ENCODE measurements at places on chromosomes 11 and 22.

- DNase-seq, result no peak
Measured at GRCh38 chr11:8679006-8679405, 3.5 kb downstream of the TRIM66 start.

DNA sequence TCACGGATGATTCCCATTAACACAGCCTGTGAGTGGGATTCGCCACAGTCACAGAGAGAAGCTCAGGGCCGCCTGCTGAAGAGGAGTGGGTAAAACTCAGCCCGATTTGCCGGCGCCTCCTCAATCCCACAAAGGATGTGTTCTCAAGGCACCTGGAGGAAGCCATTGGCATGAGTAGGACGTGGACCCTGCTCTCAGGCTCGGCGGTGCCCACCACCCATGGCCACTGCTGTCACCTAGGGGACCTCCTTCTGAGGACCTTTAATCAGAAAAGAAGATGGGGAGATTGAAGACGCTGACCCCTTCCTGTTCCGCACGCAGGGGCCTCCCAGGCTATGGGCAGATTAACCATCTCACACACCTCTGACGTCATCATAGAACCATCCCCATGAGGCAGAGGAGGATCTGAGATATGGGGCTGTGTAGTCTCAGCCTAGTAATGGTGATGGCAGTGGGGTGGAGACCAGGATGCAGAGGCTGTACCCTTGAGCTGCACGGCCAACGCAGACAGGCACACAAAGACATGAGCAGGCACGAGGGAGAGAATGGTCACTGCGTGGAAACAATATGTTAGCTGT is 571.8 kb downstream of the BRD1 start:
- no peak for DNase-seq

GRCh38 chr11:105202844-105203548 is 63.4 kb upstream of the CARD18 start:
- DNase-seq, result no peak

DNA sequence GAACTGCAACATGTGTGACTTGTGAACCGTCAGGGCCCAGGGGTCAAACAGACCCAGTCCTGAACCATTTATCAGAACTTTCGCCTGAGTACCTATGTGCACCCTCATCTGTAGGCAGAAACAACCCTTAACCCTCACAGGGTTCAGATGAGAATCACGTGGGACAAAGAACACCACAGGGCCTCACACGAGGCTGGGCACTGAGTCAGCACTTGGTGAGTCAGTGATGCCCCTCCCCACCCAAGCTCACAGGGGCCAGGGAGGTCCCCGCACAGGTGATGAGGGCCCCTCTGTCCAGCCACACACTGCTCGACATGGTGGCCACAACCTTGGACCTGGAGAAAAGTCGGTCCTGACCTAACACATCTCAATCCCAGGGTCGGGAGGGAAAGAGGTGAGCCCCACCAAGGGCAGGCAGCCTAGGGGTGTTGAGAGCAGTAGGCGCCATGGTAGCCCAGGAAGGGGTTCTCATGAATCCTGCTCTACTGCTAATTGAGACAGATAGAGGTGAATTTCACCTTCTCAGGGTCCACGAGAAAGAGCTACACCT is 176.4 kb downstream of the SHANK2 start:
- DNase-seq, result no peak

- peak; percentile 12 for DNase-seq
Measured at GRCh38 chr11:17734418-17734911, at the start of gene KCNC1. Gene KCNC1 (plus strand): TSS chr11:17734781. CDS start chr11:17736003, 1,222 bp downstream.

DNA sequence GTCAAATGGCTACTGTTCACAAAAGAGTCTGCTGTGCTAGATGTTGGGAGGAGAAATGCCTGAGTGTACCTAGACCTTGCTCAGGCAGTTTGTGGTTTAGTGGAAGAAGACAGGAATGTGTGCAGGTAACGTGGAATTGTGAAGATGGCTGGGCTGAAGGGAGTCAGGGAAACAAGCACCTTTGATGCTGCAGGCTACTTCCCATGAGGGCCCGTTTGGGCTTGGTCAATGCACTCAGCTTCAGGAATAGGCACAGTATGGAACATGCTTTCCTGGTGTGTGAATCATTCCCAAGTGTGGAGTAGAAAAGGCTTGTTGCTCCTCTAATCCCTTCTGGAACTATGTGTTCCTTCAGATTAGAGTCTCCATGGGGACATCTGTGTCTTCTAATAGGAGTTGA is 318.3 kb upstream of the MTNR1B start:
- no peak for DNase-seq

- DNase-seq, result no peak
Measured at GRCh38 chr11:107752949-107753822, 41.3 kb upstream of the SLN start.

- no peak for DNase-seq
Measured at GRCh38 chr11:57144075-57144474, 37.7 kb upstream of the LRRC55 start.

DNA sequence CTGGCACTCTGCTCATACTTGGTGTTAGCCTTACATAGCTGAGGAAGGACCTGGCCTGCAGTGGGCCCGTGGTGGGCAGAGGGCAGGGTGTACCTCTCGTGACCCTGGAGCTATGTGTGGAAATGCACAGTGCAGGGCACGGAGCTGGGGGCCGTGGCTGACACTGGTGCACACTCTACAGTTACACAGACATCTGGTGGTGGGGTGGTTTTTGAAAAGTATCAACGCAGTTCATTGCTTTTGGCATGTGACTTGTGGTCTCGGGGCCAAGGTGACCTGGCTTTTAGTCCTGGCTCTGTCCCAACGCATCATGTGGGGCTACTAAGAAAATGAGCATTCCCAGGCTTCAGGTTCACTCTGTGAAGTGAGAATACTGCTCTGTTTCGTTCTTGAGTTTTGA is 553.6 kb downstream of the NTM start:
- no peak for DNase-seq

- DNase-seq, result no peak
Measured at GRCh38 chr11:69123593-69124545, 31.9 kb upstream of the SMIM38 start.

DNA sequence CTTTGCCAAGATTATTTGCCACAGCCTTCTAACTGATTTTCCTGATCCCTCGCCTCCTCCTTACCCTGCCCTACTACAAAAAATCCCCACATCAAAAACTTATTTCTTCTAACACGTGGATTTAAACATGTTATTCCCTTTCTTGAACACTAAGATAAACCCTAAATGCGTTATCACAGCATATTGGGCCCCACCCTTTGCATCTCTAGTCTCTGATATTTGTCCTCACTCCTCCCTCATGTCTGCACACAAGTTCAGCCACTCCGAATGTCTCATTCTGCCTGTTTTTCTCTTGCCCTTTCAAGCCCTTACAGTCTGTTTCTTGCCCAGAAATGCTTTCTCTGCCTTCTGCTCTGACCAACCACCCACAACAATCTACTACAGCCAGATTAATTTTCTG is 10.6 kb upstream of the ACER3 start:
- DNase-seq, result no peak

DNA sequence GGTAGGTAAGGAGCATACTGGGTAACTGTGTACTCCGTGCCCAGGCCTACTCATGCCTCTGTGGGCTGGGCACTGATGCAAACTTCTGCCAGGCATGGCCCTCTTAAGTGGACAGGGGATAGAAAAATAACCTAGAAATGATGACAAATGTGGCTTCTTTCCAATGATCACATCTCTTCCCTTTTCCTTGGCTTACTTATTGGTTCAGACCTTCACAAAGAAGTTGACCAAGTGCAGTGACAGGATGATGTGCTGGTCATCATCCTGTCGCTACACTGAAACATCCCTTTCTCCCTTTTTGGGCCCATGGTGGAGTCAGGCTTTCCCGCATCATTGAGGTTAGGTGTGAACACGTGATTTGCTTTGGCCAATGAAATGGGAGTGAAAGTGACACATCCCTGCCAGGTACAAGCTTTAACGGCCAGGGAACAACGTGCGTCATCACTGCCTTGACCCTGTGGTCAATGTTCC is 31.8 kb upstream of the APOBEC3A start:
- DNase-seq, result no peak

DNA sequence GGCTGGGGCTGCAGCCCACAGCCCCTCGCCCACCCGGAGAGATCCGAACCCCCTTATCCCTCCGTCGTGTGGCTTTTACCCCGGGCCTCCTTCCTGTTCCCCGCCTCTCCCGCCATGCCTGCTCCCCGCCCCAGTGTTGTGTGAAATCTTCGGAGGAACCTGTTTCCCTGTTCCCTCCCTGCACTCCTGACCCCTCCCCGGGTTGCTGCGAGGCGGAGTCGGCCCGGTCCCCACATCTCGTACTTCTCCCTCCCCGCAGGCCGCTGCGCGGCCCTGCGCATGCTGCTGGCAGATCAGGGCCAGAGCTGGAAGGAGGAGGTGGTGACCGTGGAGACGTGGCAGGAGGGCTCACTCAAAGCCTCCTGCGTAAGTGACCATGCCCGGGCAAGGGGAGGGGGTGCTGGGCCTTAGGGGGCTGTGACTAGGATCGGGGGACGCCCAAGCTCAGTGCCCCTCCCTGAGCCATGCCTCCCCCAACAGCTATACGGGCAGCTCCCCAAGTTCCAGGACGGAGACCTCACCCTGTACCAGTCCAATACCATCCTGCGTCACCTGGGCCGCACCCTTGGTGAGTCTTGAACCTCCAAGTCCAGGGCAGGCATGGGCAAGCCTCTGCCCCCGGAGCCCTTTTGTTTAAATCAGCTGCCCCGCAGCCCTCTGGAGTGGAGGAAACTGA is 731 bp downstream of the GSTP1 start:
- peak; percentile 53 for DNase-seq

DNA sequence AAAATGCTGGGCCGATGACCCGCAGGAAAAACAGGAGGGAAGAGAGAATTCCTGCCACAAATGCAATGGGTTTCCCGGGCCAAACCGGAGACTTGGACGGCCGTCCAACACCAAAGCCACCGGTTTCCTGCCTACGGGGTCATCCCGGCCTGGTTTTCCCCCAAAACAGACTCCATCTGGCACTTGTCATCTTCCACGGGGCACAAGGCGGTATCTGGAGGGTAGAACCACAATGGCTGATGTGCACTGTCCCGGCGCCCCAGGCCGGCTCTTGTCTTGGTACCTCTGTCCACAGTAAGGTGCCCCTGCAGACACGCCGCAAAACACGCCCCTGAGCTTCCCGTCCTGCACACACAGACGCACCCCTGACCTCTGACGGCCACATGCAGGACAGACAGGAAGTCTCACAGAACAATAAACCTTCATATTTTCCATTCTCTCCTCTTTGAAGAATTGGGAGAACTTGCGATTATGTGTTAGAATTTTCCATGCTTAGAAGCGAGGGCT is 20.1 kb downstream of the CELSR1 start:
- no peak for DNase-seq

DNA sequence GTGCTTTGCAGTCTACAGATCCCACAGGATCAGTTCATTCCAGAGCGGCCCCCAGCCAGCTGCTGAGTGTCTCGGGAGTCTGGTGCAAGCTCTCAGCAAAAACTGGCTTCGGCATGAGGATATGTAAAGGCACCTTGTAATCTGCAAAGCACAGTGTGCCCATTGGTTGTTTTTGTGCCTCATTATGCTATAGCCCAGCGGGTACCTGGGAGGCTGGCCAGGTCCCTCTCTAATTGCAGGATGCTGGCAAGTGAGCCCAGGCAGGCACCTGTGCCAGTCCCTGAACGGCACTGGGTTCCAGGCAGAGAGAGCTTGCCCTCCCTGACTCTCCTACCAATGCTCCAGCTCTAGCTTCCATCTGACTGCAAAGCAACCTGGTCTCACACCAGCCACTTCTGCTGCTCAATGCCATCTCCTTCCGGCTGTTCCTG is 128.7 kb downstream of the DSCAML1 start:
- no peak for DNase-seq

DNA sequence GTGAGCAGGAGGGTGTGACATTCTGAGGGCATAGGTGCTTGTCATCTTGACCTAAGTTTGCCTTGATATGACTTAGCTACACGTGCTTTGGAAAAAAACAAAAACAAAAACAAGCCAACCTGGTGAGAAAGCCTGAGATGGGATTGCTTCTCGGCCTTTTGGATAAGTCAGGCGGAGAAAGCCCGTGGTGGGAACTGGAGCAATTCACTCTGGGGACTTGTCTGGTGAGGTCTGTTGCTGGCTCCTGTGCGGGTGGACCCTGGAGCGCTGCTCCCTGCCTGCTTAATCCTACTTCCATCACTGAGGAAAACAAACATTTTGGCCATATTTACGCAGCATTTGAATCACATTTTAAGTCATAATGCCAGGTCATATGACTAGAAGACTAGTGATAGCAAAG is 100.3 kb downstream of the SNX19 start:
- no peak for DNase-seq

DNA sequence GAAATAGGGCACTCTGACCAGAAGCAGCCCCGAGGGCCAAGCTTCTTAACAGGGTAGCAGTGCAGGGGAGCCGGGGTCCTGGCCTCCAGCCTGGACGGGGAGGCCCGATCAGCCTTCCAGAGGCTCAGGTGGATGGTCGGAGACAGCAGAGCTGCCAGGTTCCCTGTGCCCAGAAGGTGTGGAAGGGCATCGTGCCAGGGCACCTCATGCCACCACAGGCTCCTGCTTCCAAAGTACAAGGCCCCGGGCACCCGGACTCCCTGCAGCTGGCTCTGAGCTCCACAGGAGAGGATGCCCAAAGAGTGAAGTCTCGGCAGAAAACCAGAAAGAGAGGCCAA is 14.3 kb downstream of the EHD1 start:
- DNase-seq, result no peak

DNA sequence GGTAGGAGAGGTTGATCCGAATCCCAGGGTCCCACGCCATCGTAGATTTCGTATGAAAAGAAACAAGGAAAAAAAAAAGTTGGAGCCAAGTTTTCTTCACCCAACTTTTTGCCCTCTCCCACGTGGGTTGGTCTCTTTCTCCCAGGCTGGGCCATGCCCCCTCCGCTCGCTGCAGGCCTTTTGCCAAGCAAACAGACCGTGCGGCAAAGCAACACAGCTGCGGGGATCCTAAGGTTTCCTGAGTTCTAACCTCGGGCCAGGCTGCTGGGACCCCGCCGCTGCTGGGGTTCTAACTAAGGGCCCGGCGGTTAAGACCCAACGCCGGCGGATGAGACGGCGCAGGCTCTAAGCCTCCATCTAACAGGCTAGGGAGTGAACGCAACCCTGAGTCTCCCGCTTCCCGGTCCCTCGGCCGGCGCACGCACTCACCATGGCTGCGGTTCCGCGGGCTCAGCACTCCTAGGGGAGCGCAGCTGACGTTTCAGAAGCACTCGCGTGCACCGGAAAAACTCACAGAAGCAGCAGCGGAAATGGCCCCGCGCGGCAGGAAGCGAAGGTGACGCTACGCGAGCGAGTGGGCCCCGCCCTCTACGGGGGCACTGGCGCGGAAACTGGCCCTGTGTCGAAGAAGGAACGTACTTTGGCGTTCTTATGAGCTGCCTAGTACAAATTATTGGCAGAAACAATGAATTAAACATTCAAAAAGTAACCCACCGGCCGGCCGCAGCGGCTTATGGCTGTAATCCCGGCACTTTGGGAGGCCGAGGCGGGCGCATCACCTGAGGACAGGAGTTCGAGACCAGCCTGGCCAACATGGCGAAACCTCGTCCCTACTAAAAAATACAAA is at the start of gene SNU13:
TSS of gene SNU13 (minus strand) at position 503 of the 847 bp plus-strand sequence. CDS start at position 432, 71 bp downstream.
- DNase-seq, result peak; percentile 95
